Cardiac atrium fibroblast (primary cell): ENCODE measurements at places on chromosomes 3 and 15. TPM values are rescaled to one million over a fixed set of nuclear protein-coding genes. Genes with fewer than 3 reads are reported as not detected.

The ROPN1B gene
- not detected in 2 replicates for total RNA-seq

The ADAMTS7 gene
- total RNA-seq: 16.8 and 19.9 TPM in 2 replicates

The LARP6 gene
- 51.4 and 78.5 TPM in 2 replicates for total RNA-seq

The BCL2A1 gene
- not detected in 2 replicates for total RNA-seq

The AGBL1 gene
- not detected in 2 replicates for total RNA-seq

The ADIPOQ gene
- not detected in 2 replicates for total RNA-seq

The GOLGA6C gene
- total RNA-seq: not detected in 2 replicates

The TMEM42 gene
- 13.5 and 35.2 TPM in 2 replicates for total RNA-seq

The ZNF660 gene
- 0.32 and 0.90 TPM in 2 replicates for total RNA-seq

The VWA5B2 gene
- not detected in 2 replicates for total RNA-seq

The CFAP20DC gene
- 4.5 and 7.2 TPM in 2 replicates for total RNA-seq

The LSAMP gene
- 0.16 and 0.18 TPM in 2 replicates for total RNA-seq

The CYP1A2 gene
- total RNA-seq: not detected in 2 replicates

The OR5K2 gene
- not detected in 2 replicates for total RNA-seq

The TRIM71 gene
- total RNA-seq: not detected in 2 replicates

The OXSR1 gene
- 30.0 and 40.3 TPM in 2 replicates for total RNA-seq

The DAPK2 gene
- total RNA-seq: 0.36 and 1.8 TPM in 2 replicates

The IQCF5 gene
- total RNA-seq: not detected in 2 replicates

The LMAN1L gene
- 0.36 TPM in 1 of 2 replicates, not detected in the other for total RNA-seq

The GOLGA6B gene
- not detected in 2 replicates for total RNA-seq

The C3orf49 gene
- not detected in 2 replicates for total RNA-seq

The REC114 gene
- total RNA-seq: not detected in 2 replicates

The MESP1 gene
- 2.3 TPM in 1 of 2 replicates, not detected in the other for total RNA-seq

The SOX14 gene
- not detected in 2 replicates for total RNA-seq

The CHDH gene
- under 0.01 TPM in 1 of 2 replicates, not detected in the other for total RNA-seq

The ROPN1 gene
- total RNA-seq: not detected in 2 replicates

The SLC28A2 gene
- not detected in 2 replicates for total RNA-seq

The GOLGA8R gene
- total RNA-seq: 1.5 and 1.8 TPM in 2 replicates

The PYGO1 gene
- 3.8 and 9.2 TPM in 2 replicates for total RNA-seq

The ZNF385D gene
- total RNA-seq: 0.72 and 1.5 TPM in 2 replicates

The TIGIT gene
- total RNA-seq: 0.32 TPM in 1 of 2 replicates, not detected in the other

The XCR1 gene
- total RNA-seq: not detected in 2 replicates

The KBTBD13 gene
- total RNA-seq: not detected in 2 replicates

The LTF gene
- total RNA-seq: under 0.01 and 23.3 TPM in 2 replicates

The OXTR gene
- 2.3 and 2.5 TPM in 2 replicates for total RNA-seq

The TMF1 gene
- 17.7 and 20.9 TPM in 2 replicates for total RNA-seq

The PLA1A gene
- not detected in 2 replicates for total RNA-seq

The SYNPR gene
- total RNA-seq: not detected in 2 replicates

The IL17RB gene
- not detected in 2 replicates for total RNA-seq

The IL12A gene
- total RNA-seq: 0.16 and 2.9 TPM in 2 replicates

The OPA1 gene
- 33.5 and 65.7 TPM in 2 replicates for total RNA-seq

The FBN1 gene
- 911 and 1,039 TPM in 2 replicates for total RNA-seq

The CAND2 gene
- total RNA-seq: under 0.01 and 0.49 TPM in 2 replicates

The THPO gene
- total RNA-seq: not detected in 2 replicates

The CLASP2 gene
- total RNA-seq: 16.8 and 19.1 TPM in 2 replicates

The TUBGCP5 gene
- 8.5 and 14.7 TPM in 2 replicates for total RNA-seq

The IL17RD gene
- 1.3 and 3.6 TPM in 2 replicates for total RNA-seq

The SLC6A20 gene
- not detected in 2 replicates for total RNA-seq

The COL7A1 gene
- 5.4 and 14.9 TPM in 2 replicates for total RNA-seq

The TNFSF10 gene
- 0.36 and 4.9 TPM in 2 replicates for total RNA-seq
